ENCODE measurements at places on chromosomes 11 and 22.

GRCh38 chr11:7520981-7521487, 7.2 kb downstream of the PPFIBP2 start:
- DNase-seq, result no peak

GRCh38 chr22:38239101-38239761, 33.6 kb downstream of the TMEM184B start:
- no peak for DNase-seq

- DNase-seq, result no peak
Observed at GRCh38 chr11:126140926-126141280, 70.5 kb downstream of the RPUSD4 start.

GRCh38 chr11:121132211-121132976, 31.4 kb downstream of the TECTA start:
- no peak for DNase-seq

DNA sequence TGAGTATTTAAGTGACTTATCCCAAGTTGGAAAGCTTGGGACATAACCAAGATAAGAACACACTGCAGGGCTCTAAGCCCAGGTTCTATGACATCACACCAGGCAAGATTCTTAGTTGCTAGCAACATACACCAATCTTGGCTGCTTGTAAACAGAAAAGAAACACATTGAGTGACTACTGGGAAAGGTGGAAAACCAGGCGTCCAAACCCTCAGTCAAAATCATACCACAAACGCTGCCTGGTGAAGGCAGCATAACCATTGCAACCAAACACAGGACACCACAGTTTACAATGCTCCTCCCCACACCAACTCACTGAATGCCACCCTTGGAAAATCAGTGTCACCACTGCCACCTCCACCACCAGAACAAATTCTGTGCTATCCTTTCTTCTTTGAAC, 379.9 kb downstream of the TTC28 start:
- DNase-seq, result no peak

- no peak for DNase-seq
Observed at GRCh38 chr11:14212986-14213385, 146.0 kb downstream of the RRAS2 start.

GRCh38 chr22:48826546-48826945, 1001.1 kb downstream of the BRD1 start:
- DNase-seq, result no peak

- DNase-seq, result no peak
Observed at GRCh38 chr11:82195283-82195682, 538.4 kb downstream of the FAM181B start.

DNA sequence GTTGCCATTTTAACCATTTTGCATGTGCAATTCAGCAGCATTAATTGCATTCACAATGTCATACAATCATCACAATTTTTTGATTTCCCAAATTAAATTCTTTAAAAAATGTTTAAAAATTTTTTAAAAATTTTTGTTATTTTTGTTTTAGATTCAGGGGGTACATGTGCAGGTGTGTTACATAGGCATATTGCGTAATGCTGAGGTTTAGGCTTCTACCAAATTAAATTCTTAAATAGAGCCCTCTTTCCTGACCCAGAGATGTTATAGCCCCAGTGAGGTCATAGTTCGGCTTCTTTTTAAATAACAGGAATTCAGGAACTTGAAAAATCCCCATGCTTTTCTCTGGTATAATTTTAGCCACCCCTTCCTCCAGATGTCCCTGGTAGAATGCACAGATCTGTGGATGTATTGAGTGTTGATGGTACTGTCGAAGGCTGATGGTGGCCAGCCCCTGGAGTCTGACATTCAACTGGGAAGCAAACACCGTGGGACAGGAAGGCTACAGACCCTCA, 11.3 kb upstream of the AMPD3 start:
- DNase-seq, result no peak

DNA sequence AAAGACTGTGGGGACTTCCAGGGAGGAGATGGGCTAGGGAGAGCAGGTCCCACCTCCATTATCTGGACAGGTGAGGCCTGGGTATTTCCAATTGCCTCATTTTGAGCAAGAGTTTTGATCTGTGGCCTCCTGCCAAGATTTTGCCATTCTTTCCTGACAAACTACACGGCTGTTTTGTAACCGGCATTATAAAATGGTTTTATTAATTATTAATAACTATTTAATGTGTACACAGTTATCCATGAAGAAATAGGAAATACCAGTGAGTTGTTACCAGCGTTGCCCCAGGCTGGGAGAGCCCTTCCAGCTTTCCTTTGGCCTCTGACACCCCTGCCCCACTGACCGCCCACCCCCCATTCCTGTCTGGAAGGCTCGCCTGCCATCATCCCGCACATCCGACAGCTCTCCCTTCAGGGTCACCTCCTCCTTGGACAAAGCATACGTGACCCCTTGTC, 14.9 kb upstream of the SEC14L3 start:
- no peak for DNase-seq

DNA sequence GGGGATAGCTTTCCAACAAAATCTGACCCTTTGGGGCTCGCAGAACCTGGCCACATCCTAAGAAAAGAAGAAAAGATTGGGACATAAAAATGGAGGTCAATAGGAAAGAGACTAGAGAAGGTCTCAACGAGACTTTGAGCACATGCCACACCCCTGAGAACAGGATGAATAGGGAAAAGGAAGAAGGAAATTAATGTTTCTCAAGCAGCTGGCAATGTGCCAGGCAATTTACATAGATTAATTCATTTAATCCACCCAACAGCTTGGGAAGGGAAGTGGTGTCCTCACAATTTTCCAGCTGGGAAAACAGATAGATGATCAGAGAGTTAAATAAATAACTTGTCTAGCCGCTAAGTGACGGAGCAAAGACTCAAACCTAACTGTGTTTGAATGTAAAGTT, 50.7 kb downstream of the PAMR1 start:
- no peak for DNase-seq

DNA sequence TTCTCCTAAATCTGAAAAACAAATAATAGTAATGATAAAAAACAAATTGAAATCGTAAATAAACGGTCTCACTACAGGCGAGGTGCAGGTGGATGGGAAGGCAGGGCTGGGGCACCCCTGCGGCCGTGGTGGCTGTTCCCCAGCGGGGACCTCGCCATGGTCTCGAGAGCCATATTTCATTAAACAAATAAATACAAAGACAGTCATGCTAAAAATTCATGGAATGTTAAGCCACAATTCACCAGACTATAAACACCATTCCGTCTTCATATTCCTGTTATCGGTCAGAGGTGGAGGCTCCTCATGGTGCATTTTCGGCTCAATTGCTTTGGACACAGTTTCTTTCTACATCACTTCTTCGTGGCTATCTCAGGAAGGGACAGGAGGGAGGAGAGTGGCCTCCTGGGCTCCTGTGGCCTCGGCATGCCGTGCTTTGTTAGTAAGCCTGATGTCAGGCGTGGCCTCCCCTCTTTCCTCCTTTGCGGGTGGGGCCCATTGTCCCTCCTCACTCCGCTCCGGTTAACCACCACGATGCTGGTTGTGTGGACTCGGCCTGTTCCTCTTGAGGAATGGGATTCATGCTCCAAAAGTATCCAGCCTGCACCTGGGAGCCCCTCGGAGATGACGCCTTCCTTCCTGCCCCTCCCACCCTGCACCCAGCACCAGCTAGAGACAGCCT, 16.1 kb upstream of the BRSK2 start:
- no peak for DNase-seq

- DNase-seq, result no peak
Observed at GRCh38 chr11:110345743-110346142, 49.3 kb upstream of the RDX start.

DNA sequence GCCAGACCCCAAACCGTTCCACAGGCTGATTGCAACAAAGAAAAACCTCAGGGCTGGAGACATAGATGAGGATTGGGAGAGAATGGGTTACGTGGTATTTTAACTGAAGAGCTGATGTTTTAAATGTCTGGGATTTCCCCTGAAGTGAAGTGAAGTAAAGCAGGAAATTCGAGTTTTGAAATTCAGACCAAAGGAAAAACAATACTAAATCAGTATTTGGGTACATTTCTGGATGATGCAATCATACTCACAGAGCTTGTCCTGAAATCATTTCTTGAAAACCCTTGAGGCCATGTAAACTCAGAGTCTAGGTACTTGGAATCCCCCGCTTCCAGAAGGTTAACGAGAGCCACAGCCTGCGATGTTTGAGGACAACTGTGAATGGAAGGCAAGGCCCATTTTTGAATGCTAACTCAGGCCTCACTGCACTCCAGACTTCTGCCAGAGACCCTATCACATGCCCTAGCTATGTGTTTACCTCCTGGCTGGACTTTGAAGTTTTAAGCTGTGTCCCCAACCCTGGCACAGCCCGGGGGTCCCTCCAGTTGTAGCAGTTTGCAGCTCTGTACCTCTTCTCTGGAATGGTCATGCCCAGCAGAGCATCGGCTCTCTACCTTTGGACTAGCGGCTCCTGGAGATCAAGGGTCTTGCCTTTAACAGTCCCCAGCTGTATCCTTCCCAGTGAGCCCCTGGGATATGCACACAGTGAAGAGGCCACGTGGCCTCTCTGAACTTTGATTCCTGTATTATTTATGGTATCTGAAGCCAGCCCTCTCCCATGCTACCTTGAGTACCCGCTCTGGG, 5.4 kb upstream of the FTH1 start:
- no peak for DNase-seq

DNA sequence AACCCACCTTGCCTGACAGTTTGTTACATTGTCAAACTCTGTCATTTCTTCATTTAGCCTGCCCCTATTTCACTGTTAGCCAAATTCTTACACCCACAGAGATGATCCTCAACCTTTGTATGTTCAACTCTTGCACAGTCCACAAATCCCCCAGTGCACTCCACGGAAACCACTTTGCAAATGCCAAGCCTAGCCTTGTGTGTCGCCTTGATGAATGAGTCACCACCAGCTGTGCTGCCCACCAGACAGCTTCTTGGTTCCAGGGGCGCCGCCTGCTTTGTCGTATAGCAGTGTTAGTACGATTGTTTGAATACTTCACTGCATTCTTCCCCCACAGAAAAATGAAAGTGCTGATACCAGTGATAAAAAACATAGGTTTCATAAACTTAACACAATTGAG, 686.3 kb downstream of the NTM start:
- DNase-seq, result no peak

GRCh38 chr11:120392314-120392713, 56.1 kb downstream of the ARHGEF12 start:
- no peak for DNase-seq

DNA sequence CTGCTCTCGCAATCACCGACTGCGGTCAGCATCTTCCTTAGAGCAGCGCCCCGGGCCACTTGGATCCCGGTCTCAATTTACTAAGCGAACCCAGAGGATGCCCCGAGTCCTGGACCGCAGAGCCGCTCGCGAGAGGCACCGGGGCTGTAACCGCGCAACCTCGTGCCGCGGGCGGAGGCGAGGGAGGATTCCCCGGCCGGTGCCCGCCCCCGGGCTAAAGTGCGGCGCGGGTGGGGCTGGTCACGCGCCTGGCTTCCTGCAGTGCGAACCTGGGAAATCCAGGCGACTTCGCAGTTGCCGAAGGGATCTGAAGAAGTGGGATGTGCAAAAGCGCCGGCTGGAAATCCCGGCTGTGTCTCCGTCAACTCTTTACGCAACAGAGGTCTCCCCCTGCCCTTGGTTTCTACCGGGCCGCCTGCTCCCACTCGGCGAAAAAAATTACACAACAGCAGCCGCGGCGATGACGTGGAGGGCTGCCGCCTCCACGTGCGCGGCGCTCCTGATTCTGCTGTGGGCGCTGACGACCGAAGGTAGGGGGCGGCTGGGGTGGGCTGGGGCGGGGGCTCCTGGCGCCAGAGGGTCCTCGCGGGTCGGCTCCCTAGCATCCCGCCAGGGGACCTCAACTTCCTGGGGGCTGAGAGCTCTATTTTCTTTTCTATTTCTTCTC, at the start of gene NCR3LG1:
Gene NCR3LG1 (plus strand): TSS at position 291 of the 667 bp plus-strand sequence. CDS start 170 bp downstream, at position 461.
- no peak for DNase-seq

- DNase-seq, result no peak
Observed at GRCh38 chr11:109795234-109795633, 298.0 kb upstream of the ZC3H12C start.

DNA sequence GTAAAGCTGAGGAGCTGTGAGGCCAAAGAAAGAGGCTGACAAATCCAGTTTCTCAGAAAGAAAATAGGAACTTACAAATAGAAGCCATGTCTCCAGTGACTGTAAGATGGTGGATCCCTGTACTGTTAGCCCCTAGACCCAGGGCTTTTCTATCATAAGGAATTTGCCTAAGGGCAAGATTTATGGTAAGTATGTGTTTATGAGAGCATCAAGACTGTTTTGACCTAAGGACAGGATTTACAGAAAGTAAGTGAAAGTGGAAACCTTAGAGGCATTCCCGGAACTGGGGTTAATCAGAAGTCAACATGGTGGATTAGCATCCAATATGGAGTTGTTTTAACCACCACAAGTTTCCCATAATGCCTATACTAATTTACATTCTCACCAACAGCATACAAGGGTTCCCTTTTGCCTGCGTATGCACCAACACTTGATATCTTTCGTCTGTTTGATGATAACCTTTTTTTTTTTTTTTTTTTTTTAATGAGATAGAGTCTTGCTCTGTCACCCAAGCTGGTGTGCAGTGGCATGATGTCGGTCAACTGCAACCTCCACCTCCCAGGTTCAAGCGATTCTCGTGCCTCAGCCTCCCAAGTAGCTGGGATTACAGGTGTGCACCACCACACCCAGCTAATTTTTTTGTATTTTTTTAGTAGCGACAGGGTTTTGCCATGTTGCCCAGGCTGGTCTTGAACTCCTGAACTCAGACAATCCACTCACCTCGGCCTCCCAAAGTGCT, 40.2 kb downstream of the BIRC2 start:
- no peak for DNase-seq

DNA sequence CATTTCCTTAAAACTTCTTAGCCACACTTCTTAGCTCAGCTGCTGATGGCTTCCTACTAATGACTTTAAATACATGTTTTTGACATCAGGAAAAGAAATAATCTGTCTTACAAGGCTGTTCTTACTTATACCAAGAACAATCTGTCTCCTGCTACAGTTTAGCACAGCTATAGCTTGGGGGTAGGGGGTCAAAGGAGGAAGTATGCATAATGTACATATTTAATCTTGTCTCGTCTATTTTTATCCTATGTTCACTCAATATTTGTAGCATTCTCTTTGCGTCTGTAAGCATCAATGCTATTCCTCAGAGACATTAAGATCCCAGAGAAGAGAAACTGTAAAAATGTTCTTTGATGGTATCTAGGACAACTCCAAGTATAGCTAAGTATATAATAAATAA, 96.0 kb downstream of the KIRREL3 start:
- no peak for DNase-seq

GRCh38 chr22:24455039-24455438, 27.6 kb downstream of the ADORA2A start:
- DNase-seq, result no peak

DNA sequence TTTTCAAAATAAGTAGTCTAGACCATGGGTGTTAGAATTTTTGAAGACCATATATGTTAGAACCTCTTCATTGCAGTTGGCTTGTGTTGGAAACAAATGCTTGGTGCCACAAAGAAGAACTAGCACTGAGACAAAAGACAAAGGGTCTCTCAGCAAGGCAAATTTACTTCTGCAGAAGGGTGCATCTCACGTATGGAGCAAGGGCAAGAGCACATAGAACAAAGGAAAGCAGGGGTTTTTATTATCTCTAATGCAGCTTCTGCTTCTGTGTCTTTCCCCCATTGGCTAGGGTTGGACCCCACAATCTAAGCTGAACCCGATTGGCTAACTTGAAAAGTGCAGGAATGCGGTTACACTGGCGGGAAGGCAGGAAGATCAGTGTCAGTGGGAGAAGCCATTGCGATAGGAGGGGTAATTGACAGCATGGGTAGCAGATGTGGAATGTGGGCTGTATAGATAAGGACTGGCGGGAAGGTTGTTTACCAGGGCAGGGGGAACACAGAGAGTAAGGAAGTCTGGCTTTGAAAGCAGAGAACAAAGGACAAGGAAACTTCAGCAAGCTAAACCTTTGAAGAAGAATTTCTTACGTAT, 9.2 kb upstream of the RBMXL2 start:
- no peak for DNase-seq

All from activated CD4-positive, CD25-positive, alpha-beta regulatory T cell treated with anti-CD3 and anti-CD28 coated beads, Interleukin-2, amount 50 U/mL, for 16 hours (primary cell).